ENCODE measurements at places on chromosomes 2 and 18.

- no peak for DNase-seq
These were observed 40.2 kb downstream of the RTP5 start for GRCh38 chr2:241909769-241910168.

DNA sequence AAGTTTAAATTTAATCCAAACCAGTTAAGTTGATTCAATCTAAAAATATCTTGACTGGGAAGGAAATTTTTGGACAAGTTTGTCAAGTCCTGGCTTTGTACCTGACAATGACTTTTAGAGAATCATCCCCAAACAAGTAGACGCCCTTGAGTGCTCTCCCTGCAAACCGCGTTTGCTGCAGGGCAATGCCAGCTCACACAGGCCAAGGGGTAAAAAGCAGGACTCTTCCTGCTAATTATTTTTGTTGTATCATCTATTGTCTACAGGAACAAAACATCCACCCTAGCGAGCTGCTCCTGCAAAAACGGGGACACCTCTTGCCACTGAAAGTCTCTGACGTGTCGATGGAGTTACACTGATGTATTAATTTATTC, 10.9 kb downstream of the ID2 start:
- no peak for DNase-seq

DNA sequence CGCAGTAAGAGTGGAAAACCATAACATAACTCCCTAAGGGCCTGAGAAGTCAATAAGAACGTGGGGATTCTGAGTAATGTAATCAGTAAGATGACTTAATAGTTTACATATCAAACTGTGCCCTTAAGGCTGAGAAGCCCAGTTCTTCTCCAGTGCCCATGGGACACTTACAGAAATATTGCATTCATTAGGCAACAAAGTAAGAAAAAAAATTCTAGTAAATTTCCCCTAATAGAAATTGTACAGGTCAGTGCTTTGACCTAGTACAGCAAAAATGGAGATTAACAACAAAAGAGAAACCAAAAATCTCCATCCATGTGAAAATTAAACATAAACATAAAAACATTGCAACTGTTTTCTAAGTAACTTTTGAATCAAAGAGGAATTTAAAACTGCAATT, 139.8 kb upstream of the HS6ST1 start:
- no peak for DNase-seq

DNA sequence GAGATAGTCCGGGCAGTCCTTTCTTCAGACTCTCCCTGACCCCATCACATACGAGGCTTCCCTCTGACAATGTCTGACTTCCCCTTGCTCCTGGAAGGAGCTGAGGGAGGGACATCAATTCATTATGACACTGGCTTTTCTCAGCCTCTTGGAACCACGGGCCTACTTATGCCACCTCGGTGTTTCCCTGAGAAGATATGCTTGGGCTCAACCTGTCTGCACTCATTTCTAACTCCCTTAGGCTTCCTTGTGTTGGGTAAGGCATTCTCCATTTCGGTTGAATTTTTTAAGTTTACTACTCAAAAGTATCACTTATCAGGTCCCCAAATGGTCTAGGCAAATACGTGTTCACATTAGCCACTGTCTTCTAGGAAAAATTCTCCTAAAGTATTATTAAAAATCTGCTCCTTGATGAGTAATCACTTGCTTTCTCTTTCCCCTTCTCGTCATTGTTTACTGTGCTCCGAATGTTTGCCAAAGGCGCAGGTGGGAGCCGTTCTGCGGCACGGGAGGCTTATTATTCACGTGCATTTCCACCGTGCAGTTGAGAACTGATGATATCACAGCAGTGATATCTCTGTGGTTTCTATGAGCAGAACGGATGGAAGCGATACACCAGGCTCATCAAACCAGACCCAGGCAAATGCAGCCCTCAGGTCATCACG, 33.1 kb downstream of the ARL4C start:
- DNase-seq = peak; percentile 55

DNA sequence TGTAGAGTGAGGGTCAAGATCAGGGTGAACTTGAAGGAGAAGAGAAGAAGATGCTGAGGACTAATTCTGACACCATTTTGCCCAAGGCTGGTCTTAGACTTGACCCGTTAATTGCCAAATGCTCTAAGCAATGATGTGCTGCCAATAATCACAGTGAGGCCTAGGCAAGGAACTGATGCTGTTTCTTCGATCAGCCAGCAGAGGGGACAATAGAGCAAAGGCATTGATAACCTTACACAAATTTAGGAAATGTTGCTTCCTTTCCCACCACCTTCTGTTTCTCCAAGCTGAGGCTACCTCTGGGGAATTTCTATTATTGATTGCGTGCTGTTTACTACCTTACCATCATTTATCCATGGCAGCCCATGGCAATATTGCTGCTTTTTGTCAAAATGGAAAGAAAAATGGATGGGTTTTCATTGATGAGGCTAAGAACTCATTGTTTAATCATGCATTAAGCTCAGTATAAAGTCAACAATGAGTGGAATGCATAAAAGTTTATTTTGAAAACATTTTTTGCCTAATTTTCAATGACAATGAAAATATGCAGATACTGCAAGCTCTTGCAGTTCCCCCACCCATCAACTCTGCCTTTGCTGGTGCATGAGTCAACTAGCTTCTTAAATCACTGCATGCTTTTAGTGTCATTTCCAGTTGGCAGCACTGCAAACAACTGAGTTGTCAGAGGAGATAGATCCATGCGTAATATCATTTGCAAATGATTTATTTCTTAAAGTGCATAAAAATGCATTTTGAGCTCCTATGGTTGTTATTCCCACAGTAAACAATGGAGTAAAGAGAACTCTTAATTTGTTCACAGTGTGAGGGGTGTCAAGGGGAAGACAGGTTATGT, 116.4 kb upstream of the NYAP2 start:
- DNase-seq = no peak

GRCh38 chr2:191190435-191190834, 39.6 kb upstream of the STAT4 start:
- DNase-seq = no peak

DNA sequence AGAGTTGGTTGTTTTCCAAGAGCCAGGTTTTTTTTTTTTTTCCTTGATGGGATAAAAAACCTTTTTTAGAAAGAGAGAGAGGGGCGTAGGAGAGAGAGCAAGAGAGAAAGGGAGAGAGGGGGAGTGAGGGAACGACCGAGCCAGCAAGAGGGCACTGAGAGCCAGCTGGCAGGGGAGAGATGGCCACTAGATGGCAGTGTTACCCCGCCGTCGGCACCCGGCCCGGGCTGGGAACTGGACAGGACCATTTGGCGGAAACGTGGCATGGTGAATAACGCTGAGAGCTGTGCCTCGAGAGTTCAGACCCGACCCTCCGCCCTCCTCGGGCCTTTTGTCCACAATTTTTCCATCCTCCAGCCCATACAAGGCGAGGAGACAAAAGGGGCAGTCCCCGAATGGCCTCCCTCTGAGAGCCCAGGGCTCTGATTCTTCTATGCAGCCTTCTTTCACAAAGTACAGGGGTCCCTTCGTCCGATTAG, 286.7 kb upstream of the VRK2 start:
- DNase-seq = peak; percentile 73

DNA sequence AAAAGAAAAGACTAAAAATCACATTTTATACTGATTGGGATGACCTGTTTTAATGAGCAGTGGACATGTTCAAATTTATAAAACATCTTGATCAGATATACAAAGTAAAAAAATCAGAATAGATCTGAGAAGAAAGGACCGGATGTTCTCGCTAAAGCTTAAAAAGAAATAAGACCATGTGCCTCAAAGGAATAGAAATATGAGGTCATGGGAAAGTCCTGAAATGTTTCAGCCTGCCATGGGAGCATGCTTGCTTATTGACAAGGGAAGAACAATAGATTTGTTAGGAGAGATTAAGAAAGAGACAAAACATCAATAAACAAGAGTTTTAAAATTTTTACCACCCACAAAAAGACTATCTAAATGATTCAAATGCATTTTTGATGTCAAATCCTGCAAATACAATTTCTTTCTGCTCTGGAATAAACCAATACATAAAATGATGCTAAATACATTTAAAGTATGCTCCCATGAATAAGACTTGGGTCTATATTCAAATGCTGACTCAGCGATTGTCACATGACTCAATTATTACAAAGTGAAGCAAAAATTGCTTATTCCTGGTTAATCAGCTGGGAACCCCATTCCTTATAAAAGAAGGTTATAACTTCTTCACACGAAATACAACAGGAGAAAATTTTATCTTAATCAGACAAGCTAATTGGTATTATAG, 633.9 kb upstream of the PKDCC start:
- DNase-seq = no peak

DNA sequence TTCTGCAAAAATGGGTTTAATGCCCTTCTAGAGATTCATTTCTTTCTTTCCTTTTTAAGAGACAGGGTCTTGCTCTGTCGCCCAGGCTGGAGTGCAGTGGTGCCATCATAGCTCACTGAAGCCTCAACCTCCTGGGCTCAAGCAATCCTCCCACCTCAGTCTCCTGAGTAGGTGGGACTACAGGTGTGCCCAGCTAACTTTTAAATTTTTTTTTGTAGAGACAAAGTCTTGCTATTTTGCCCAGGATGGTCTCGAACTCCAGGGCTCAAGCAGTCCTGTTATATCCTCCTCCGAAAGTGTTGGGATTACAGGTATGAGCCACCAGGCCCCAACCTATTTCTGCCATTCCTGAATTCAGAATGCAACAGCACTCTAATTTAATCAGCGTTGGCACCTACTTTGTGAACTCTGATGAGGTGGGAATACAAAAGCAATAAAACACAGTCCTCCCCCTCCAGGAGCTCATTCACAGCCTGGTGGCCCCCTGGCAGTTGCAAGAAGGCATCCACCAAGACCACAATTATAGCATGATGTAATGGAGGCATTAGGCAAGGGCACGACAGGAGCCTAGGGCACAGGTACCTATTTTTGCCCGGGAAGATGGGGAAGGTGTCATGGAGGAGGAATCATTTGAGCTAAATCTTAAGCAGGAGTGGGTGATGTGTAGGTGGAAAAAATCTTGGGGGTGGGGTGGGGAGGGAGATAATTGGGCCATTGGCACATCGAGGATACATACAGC, 5.1 kb downstream of the RHOB start:
- no peak for DNase-seq

DNA sequence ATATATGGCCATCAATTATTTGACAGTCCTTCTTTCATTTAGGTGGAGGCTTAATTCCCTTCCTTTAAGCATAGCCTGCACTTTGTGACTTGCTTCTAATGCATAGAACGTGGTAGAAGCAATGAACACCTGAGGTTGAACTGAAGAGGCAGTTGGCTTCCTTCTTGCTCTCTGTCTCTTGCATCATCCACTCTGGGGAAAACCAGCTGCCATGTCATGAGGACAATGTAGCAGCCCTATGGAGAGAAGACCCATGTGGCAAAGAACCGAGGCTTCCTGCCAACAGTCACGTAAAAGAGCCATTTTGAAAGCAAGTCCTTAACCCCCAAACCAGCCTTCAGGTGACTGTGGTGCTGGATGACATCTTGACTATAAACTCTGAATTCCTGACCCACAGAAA, 46.8 kb downstream of the ATOH8 start:
- DNase-seq = no peak

DNA sequence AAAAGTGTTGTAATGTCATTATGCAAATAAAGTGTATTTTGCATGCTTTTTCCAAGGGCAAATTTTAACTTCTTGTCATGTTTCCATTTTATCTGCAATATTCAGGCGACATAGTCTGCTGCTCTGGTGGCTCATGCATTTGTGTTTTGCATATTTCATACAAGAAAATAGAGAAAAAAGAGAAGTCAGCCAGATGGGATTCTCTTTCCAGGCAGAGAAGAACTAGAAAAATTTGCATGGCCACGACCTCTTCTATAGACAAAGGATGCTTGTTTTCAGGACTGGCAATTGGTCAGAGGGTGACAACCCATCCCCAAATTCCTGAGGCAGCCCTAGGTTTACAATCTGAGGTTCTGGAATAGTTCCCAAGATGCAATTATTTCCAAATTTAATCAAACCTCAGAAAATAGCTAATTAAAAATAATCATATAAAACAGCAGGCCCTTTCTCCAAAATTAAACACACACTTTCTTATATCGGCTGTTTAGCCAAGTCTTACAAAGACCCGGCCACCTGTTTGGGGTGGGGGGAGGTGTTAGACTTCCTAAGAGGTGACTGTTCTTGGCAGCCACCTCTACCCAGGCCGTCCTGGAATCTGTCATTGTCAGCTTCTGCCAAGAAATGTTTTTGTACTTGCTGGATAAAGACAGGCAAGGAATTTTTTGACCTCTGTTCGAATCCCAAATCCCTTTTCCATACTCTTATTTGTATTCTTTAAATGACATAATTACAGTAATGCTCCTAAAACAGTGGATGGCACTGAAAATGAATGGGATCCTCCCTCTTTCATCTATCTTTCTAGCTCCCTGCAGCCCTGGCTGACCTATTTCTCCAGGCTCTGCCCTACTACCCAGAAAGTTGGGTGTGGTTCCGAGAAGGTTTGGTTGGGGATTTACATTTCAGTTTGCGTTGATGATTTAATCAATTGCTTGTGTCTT, 20.8 kb upstream of the SOS1 start:
- no peak for DNase-seq

- no peak for DNase-seq
These were observed 29.2 kb upstream of the AGPS start for GRCh38 chr2:177363332-177363731.

DNA sequence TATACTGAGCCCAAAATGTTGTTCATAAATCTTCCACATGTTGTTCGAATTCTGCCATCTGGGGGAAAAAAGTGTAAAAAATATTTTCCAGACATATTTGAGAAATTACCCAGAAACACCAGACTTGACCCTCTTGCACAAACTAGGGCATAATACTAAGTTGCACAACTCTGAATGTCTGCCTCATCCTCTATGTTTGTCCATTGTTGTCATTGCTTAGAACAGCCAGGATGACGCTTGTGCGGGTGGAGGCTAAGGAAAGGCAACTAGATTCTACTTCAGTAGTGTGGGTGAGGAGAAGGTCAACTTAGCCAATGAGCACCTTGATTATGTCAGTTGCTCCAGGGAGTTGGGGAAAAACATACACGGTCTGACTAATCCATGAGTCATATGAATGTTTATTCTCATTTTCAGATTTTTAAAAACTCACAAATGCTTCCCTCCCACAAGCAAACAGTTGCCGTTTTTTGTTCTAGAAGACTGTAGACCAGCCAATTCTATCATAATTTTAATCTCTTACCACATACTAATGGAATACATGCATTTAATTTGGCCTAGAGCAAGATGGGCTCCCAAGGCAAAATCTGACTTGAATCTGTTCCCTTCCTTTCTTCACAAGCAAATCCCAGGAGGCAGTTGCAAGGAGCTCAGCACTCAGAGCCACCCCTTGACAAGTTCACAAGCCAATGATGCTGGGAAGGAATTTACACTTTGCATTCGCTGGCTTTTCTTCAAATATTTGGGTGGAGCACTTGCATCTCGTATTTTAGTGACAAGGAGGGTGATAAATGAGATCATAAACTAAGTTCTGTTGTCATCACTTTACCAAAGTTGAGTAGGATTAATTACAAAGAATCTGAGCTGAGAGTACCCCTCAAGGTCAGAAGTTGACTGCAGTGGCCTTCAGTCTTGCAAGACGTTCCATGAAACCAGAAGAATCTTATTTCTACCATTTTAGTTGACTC, 163.2 kb upstream of the TWIST2 start:
- no peak for DNase-seq

DNA sequence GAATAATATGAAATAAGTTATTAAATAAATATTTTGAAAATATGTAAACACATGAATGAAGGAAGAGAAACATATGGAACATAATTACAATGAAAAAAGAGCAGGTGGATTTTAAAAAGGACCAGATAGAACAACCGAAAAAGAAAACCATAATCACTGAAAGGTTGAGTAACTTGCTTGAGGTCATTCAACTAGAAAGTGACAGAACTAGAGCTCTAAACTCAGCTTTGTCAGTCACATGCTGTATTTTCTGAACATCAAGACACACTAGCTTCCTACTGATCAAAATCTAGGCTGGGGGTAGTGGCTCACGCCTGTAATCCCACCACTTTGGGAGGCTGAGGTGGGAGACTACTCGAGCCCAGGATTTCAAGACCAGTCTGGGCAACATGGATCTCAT, 30.0 kb upstream of the ITGAV start:
- no peak for DNase-seq
